Stimulated activated CD4-positive, alpha-beta T cell treated with anti-CD3 and anti-CD28 coated beads, Interleukin-15, amount 100 ng/mL, for 1 hour (primary cell): ENCODE measurements at places on chromosomes 2 and 18.
A peak's percentile ranks its signal among the peaks of the same experiment; 100 is the strongest.

GRCh38 chr2:33484042-33484621, 7.7 kb downstream of the RASGRP3 start:
- no peak for DNase-seq

DNA sequence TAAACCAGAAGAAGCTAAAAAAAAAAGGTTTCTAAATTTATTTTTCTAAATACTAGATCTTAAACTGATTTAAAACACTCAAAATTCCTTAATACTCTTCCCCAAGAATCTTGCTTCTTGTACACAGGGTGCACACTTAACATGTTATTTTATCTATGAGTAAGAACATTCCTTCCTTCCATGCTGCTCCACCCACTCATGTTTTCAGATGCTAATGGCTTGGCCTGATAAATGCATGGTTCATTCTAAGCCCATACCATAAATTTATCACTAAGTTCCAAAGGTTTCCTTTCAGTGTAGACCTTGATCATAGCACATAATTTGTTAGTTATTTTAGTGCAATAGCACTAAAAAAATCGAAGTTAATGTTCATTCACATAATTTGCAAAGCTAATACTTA, 8.1 kb downstream of the FBXO48 start:
- DNase-seq = no peak

DNA sequence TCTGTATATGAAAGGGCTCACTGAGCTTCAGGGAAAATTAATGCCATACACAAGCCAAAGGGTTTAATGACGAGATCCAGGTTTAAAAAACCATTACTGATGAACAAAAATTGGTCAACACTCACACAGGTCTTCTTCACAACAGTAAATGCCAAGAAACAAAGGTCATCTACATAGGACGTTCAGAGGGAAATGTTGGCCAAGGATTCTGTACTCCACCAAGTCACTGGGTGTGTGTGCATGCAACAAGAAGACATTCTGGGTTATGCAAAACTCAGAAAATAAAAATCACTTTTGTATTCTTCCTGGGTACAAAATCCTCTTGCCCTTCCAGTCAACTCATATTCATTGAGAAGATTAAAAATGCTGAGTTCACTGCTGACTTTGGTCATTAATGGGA, 78.3 kb downstream of the ACTR2 start:
- no peak for DNase-seq

DNA sequence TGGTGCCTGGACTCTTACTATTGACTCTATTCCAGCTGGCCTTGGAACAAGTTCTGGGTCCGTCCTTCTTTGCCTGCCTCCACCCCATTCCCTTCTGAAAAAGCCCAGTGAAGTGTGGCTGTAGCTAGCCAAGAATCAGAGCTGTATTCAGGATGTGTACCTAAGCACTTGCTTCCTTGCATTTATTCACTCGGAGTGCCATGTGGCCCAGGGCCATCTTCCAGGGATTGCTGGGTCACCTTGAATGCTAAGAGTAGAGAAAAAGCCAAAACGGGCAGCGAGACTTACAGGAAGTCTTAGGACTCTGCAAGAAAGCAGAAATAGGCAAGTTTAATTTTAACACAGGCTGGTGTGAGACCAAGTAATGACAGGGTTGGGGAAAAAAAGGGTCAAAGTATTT, 4.1 kb downstream of the ITGA6 start:
- no peak for DNase-seq

DNA sequence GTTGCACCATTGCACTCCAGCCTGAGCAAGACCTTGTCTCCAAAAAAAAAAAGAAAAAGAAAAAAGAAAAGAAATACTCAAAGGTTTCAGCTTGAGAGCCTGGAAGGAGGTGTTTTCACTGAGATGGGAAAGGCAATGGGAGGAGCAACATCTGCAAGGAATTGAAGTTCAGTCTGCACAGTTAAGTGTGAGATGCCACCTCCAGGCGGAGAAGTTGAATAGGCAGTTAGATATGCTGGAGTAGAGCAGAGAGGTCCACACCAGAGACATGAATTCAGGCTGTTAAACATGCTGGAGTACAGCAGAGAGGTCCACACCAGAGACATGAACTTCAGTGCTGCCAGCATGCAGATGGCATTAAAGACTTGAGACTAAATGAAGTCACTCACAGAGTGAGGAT, 41.4 kb upstream of the DTNB start:
- no peak for DNase-seq

- DNase-seq = peak; percentile 32
Observed at GRCh38 chr2:215435870-215436704, at the start of gene FN1. TSS of gene FN1 (minus strand) at chr2:215436068. CDS start at chr2:215435802, 266 bp downstream.

DNA sequence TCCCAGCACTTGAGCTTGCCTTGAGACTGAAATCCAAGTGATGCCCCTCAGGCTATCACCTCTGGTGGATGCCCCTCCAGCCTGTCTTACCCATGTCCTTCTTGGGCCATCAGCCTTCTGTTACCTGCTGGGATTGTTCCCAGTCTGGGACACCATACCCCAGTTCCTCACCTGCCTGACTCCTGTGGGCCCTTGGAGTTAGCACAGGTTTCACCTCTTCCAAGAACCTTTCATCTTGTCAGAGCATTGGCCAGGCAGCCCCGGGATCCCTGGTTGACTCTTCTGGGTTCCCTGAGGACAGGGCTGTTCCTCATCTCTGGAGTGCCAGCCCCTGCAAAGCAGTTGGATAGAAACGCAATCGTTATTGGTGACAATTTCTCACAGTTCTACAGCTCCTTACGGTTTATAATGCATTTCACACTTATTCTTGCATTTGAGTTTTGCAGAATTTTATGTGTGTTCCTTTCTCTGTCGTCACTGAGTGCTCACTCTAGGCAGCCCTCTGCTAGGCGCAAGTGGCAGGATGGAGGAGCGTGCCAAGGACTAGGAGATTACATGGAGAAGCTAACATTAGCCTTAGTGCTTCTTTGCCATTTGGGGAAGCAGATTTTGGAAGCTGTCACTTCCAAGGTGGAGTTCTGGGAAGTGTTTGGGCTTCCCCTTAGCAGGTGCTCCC, 139.7 kb downstream of the DDX1 start:
- no peak for DNase-seq

GRCh38 chr2:25419678-25420242, 78.0 kb upstream of the DNMT3A start:
- no peak for DNase-seq

GRCh38 chr2:174036825-174037224, 71.7 kb upstream of the SP3 start:
- DNase-seq = no peak

GRCh38 chr2:118046634-118047210, 32.9 kb upstream of the CCDC93 start:
- DNase-seq = no peak

DNA sequence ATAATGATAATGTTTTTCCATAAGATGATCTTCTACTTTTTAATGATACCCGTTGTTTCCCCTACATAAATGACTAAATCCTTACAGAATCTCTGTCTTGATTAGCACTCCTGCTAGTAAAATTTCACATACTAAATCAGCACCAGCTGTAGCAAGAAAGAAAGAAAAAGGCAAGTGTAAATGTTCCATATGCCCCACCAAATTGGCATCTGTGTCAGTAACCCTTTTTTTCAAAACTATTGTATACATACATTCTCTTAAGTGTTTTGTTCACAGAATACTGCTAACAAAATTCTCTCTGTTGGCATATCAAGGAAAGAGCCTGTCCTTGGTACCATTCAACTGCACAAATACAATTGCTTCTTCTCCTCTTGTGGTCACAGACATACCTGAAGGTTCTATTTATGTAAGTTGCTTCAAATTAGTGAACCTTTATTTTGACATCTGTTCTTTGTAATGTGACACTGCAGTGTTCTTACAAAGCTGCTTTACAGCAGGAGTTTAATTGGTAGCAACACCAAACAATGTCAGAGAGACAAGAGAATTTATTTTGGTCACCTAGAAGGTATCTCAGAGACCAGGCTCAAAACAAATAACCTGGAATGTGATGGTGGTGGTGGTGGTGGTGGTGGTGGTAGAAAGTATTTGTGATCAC, 641.9 kb downstream of the ZEB2 start:
- no peak for DNase-seq

GRCh38 chr2:215529271-215529670, 93.4 kb upstream of the FN1 start:
- no peak for DNase-seq

- DNase-seq = no peak
Observed at GRCh38 chr2:84283506-84283905, 175.6 kb downstream of the SUCLG1 start.

GRCh38 chr2:207289295-207290018, 123.7 kb upstream of the KLF7 start:
- no peak for DNase-seq

DNA sequence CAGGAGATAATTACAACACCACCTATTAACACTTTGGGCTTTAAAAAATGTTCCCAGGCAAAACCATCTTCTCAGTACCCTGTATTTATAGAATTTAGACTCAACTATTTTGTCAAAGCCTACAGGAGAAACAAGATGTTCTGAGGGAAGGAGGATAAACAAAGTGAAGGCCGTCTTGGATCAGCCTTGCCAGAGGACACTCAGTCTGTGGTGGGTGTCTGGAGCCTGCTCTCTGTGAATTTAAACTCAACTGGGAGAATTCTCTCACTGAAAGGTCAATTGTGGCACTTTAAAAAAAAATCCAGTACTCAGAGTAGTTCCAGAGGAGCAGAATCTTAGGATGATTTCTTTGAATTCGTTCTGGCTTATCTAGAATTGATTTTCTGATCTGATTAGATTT, 28.4 kb upstream of the SLC1A4 start:
- DNase-seq = no peak

GRCh38 chr2:32271063-32271462, 6.4 kb upstream of the NLRC4 start:
- no peak for DNase-seq

DNA sequence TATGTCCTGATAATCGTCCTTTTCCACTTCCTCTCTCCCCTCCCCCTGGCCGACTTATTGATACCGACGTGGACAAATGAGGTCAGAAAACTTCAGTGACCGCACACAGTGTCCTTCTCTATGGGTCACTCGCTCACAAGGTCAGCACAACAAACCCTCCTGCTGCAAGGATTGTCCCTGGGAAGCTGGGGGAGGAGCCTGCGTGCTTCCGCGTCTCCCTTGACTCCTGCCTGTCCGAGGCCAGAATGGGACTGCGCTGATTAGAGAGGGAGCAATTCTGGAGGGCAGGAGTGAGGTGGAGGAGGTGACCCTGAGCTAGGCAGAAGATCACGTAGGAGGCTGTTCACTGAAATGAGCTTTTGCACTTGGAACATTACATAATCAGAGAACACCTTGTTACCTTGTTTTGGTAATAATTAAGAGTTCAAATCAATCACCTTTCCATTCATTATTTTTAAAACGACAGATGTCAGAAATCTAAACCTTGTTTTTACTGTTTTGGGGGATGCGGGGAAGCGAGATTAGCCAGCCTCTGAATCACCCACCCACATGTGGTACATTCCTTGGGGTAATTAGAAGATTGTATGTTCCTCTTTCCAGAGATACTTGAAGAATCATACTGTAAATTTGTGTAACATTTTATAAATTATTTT, 70.6 kb downstream of the CTAGE1 start:
- no peak for DNase-seq

DNA sequence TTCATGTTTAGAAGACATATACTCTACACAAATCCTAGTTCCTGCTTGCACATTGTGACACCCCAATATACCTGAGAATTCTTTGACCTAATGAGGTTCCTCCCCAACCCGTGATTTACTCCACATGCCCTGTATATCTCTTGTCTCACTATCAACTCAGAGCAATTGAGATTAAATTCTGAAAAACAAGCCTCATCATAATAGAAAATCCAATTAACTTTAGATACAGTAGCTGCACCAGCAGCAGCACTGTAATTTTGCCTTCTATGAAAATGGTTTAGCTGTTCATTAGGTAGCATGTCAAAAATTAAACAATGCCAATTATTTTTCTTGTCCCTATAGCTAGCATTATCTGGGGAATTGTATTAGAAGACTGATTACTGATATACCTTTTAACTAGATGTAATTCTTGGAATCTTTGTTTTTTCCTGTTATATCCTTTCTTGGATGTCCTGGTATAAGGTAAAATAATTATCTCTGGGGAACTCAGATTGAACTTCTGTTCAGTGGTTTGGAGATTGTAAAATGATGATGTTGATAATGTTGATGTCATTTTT, 218.9 kb upstream of the TANK start:
- no peak for DNase-seq

- DNase-seq = no peak
Observed at GRCh38 chr2:221562226-221562625, 9.9 kb downstream of the EPHA4 start.

- no peak for DNase-seq
Observed at GRCh38 chr2:240925191-240925567, 19.0 kb downstream of the CROCC2 start.

DNA sequence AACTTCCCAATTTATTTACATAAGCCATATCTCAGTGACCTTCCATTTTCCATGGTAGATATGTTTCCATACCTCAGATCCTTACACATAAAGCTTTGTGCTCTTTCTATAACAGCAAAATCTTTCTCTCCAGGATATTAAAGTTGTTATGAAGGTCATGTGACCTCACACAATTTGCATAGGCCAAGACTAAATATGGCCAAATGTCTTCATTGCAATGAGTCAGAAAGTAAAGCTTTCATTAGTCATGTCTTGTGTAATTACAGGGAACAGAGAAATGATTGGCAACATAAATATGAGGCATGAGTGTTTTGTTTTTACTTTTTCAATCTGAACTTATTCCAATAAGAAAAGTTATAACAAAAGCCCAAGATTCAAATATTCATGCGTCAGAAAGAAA, 243.5 kb downstream of the ASXL3 start:
- no peak for DNase-seq

- DNase-seq = no peak
Observed at GRCh38 chr2:172215172-172215935, 112.7 kb upstream of the DLX2 start.

DNA sequence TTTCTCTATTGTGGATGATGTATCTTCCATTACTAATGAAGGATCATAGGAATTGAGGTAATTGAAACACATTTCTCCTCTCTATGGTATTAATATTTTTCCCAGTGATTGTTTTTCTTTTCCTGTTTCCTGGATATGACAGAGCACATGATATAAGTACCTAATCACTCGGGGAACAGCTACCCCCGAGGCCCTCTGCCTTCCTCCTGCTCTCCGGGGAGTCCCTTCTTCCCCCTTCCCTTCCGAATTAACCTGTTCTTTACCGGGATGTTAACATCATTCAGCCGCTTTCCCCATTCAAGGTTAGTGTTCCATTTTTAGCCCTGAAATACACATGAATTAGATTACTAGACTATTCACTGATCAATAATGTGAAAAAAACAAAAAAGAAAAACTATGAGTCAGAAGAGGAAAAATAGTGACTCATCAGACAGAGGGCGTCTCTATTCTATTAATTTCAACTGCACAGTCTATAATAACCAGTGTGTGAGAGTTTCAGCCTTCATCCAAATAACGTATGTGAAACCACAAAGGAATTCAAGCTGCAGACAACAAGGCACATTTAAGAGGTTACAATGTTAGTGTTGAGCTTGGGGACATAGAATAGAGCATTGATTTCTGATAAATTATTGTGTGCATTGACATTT, 450.8 kb downstream of the DLGAP1 start:
- no peak for DNase-seq
